Esophagus muscularis mucosa (tissue), 4 donors: ENCODE measurements at places on chromosomes 11 and 22.

- DNase-seq: no peak
These were observed at the start of gene ADM2 for GRCh38 chr22:50481440-50482106. Gene ADM2, plus strand, starts transcription at chr22:50481543. Its CDS starts 305 bp downstream, at chr22:50481848.

DNA sequence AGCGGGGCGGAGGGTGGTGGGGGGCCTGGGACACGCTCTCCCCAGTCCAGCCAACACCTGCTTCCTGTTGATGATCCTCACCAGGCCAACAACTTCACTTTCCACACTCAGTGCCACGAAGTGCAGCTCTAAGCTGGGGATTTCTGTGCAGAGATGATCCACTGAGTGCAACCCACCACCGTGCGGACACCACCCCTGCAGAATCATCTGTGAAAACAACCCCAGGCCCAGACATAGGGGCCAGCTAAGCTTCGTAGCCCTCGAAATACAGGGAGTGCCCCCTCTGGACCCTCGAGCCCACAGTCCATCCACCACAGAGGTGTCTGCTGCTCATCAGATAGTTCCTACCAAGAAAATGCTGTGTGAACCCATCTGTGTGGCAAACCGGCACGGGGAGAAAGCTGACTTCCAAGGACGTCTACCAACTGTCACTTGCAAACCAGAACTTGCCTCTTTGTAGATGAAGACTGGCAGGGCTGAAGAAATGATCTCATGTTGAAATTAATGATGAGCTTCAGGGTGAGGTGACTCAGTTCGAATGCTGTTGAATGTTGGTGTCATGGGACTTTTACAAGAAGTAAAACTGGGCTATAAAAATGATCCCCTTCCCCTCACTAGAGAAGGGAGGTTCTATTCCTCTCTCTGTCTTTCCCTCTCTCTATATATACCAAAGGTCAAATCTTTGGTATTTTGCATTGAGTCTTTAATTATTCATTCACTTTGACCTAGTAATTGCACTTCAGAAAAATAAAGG, 73.4 kb downstream of the MYEOV start:
- peak; percentile 89 for DNase-seq

DNA sequence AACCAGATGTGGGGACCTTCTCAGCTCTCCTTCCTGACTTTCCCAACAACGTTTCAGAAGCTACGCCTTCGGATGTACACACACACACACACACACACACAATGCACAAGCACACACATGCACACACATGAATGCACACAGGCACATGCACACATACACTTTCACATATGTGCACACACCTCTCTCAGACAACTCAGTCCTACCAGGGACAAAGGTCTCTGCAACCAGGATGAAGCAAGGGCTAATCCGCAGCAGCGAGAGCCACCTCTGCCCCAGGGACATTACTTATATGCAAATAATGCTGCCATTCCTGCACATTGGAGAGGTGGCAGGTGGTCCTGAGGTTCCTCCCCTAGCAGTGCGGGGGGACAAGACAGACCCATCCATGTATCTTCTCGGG, 27.4 kb upstream of the LINC01488 start:
- DNase-seq: no peak

GRCh38 chr11:59138643-59139042, 4.0 kb upstream of the FAM111A start:
- DNase-seq: no peak

GRCh38 chr22:47168900-47169800, 406.7 kb downstream of the TBC1D22A start:
- DNase-seq: no peak

- no peak for DNase-seq
These were observed 100.2 kb downstream of the C11orf87 start for GRCh38 chr11:109522116-109522755.

DNA sequence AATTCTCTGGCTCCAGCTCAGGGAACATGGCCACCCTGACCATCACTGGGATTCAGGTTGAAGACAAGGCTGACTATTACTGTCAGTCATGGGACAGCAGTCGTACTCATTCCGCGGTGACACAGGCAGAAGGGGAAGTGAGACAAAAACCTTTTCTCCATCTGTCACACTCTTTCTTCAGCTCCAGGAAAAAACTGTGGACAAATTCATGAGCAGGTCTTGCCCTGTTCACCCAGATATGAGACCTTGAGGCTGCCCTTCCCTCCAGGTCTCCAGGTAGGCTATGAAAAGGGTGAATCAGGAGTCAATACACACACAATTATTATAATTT, 39.4 kb upstream of the GGTLC2 start:
- no peak for DNase-seq

DNA sequence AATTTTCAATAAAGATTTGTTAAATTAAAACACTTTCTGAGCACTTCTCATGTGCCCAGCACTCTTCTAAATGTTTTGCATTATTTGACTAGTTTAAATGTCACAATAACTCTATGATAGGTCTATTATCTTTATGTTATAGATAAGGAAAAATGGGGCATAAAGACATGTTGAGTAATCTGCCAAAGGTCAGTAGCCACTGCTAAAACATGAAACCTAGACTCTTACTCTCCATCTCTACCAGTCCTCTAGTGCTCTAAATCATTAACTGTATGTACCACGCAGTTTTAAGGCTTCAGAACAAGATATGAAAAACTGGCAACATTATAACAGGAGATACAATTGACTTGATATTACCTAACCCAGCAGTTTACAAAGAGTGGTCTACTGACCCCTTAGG, 6.9 kb downstream of the RAB6A start:
- no peak for DNase-seq

DNA sequence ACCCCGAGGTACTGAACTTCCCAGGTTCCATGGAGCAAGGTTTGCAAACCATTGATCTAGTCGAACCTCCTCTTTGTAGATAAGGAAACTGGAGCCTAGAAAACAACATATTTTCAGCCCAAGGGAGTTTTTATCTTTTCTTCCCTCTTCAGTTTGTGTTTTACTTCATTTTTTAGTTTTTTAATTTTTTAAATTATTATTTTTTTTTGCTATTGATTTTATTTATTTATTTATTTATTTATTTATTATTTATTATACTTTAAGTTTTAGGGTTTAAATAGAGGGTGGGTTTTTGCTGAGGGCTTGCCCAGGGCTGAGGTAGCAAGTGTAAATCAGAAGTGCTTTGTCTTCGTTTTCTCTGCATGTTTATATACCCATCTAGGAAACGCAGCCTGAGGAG, 26.9 kb downstream of the CEP164 start:
- no peak for DNase-seq

- DNase-seq: no peak
These were observed 577 bp downstream of the MRPL17 start for GRCh38 chr11:6682591-6682935.

GRCh38 chr11:94781837-94782236, 13.7 kb downstream of the AMOTL1 start:
- no peak for DNase-seq

- peak; percentile 93 for DNase-seq
These were observed 841 bp downstream of the RIC8A start for GRCh38 chr11:208181-208916.

- DNase-seq: no peak
These were observed 67.2 kb downstream of the CCDC83 start for GRCh38 chr11:85922367-85922766.

GRCh38 chr11:134072844-134073243, 4.0 kb downstream of the JAM3 start:
- DNase-seq: peak; percentile 47
